ENCODE measurements at places on chromosomes 13 and 19.

GRCh38 chr19:42303101-42303464 lies 659 bp upstream of the PAFAH1B3 start:
- DNase-seq = no peak

- DNase-seq = no peak
Observed at GRCh38 chr13:94079876-94080275, 399.6 kb downstream of the DCT start.

- DNase-seq = no peak
Observed at GRCh38 chr19:35898499-35898809, 1.9 kb downstream of the NFKBID start.

GRCh38 chr13:76297331-76297730 lies 588.9 kb downstream of the KCTD12 start:
- no peak for DNase-seq

DNA sequence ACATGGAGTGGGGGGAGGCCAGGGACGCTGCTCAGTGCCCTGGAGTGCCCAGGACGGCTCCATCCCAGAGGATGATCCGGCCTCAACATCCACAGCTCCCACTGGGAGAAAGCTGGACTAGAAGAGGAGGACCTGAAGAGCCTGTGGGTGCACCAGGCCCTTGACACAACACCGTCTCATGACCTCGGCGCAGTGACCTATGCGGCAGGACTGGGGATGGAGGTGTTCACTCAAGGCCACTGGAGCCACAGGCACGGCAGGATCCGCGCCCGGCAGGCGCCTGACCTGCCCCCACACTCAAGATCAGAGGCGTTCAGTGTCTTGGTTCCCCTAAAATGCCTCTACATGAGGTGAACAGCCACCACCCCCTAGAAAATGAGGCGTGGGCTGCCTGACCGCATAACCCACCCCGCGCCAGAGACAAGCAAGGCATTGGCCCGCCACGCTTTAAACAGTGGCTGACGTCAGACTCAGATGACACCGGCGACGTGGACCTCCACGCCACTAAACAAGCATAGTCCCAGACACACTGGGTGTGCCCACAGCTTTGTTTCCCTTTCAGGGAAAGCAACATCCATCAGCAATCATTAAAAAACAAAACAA lies 8.0 kb downstream of the SGTA start:
- DNase-seq = no peak

- DNase-seq = no peak
Observed at GRCh38 chr19:7500811-7501450, 12.1 kb upstream of the PEX11G start.

DNA sequence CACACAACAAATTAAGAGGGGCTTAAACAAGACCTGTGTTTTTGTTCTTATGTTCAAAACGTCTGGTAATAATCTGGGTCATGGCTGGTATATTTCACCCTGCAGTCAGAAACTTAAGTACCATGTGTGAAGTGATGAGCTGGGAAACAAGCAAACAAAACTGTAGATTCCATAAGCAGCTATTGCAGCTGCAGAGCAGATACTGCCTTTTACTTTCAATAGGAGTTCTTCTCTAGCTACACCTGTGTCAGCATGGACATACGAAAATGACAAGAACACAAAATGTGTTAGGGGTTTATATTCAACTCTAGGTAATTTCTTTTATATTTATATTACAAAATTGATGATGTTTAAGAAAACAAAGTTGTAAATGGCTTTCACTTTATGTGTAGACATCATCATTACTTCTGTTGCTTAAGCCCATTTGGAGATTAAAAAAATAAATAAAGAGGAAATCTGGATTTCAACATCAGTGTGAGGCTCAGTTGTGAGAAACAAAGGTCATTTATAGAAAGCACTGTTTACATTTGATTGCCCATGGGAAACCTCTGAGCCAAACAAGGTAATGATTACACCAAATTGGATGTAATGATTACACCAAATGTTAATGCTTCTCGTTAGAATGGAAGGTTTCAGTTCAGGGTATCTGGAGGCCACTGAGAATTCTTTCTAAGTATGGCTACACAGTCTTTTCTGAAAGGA lies 451.0 kb upstream of the SLC10A2 start:
- no peak for DNase-seq

- DNase-seq = no peak
Observed at GRCh38 chr13:91144486-91144885, 203.0 kb upstream of the MIR17HG start.

DNA sequence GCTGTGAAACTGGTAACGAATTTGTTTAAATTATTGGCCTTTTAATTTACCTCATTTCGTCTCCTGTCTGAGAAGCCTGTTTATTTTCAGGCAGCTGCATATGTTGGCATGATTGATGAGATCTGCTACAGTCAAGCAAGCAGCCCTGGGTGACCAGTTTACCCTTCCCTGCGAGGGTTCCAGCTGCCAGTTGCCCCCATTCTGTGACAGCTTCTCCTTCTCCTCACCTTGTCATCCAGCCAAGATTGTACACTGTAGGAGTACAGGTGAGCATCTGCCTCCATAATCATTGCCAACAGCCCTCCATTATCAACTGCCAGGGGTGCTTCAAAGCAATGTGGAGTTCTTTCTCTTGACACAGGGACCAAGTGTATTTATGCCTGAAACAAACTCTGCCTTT lies 1979.9 kb upstream of the PRR20A start:
- no peak for DNase-seq

- DNase-seq = no peak
Observed at GRCh38 chr13:57675526-57675925, 44.0 kb downstream of the PCDH17 start.

DNA sequence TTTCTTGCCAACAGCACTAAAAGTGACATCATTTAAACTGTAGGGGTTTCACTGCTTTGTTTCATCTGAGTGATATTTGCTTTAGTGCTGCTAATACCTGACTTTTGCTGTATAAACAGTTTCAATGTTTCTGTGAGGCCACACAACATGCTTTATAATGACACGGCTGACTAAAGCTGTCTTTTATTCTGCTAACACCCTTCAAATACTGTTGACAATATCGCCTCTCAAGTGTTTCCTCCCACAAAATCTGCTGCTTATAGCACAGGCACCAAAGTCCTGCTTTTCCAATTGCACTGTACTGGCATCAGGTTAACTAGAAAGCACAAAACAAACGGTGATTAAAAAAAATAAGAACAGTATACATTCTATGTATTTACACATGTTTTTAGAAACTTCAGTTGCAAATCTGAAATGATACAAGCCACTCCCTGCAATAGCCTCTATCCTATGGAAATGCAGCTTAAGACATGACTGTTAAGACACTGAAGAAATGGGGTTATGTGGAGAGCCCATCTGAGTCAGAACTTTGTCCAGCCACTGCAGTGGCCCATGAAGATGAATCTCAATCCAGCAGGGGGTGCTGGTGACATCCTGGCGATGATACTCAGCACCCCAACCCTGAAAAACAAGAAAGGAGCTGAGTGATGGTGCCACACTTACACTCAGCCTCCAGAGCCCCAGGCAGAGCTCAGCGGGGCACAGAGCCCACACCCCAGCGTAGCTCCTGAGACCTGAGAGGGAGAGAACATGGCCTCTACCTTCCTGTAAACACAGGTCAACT lies 29.4 kb downstream of the RFXAP start:
- DNase-seq = no peak

- no peak for DNase-seq
Observed at GRCh38 chr19:3508771-3509535, 2.8 kb downstream of the FZR1 start.

DNA sequence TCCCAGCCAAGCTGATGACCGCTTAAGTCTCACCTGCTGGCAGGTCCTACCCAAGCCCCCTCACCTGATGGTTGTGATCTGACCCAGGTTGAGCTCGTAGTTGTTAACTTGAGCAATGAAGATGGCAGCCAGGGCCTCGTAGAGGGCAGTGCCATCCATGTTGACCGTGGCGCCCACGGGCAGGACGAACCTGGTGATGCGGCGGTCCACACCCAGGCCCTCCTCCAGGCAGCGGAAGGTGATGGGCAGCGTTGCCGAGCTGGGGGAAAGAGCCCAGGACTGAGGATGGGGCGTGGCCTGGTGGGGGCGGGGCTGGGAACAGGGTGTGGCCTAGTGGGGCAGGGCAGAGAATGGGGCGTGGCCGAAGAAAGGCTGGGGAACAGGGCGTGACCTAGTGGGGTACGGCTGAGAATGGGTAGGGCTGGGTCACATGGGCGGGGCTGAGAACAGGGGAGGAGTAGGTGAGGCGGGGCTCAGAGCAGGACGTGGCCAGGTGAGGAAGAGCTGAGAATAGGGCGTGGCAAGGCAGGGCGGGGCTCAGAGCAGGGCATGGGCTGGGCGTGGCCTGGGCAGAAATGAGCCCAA lies 12.9 kb downstream of the OR7C2 start:
- DNase-seq = no peak

DNA sequence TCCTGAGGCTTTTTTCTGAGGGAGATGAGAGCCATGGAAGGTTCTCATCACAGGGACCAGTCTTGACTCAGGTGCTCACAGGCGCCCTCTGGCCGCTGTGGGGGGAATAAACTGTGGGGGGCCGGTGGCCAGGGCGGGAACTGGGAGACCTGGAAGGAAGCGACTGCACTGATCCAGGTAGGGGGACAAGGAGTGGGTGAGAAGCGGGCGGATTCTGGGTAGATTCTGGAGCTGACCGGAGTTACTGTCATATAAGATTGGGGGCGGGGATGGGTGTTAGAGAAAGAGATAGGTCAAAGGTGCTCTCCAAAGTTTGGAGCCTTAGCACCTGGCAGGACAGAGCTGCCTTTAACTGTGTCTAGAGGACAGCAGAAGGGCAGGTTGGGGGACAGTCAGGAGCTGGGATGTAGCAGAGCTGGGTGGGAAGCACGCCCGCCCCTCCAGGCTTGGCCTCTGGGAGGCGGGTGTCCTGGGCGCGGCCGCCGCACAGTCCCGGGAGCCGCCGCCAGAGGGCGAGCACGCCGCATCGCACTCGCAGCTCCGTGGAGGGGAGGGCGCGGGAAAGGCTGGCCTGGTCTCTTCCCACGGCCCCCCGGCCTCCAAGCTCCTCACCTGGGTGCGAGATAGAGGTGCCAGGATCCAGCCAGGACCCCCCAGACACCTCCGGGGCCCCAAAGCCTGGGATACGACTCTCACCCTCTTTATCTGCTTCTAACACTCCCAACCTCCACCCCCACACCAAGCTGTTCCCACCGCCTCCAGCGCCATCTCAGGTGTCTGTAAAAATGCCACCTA lies 4.2 kb upstream of the DAND5 start:
- DNase-seq = peak; percentile 52

DNA sequence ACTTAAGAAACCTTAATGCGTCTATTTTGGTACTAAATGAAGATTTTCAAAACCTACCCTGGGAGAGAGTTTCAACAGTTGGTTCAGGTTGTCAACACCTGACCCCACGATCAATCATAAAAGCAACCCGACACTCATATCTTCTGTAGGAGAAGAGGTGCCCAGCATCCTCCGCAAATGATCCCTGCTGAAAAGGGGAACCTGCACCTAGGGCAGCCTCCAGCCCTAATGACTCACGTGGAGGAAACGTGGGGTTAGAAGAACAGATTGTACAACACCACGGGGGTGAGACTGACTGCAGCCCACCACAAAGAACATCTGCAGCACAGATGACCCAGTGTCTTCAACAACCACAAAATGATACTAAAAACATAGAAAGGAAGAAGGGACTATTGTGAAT lies 116.3 kb downstream of the RAB20 start:
- no peak for DNase-seq

DNA sequence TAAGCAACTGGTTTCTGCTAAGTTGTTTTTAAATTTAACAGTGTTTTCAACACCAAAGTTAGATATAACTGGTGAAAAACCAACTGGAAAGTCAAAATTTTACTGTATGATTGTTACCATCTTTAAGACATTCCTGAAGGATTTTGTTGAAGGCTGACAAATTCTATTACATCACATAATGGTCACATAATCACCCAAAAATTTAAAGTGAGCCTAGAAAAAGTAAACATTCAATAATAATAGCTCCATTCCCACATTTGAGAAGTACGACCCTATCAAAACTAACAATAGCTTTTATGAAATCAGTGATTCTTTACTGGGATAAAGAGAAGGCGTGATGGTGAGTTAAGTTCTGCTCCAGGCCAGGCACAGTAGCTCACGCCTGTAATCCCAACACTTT lies 51.6 kb downstream of the USP12 start:
- no peak for DNase-seq

DNA sequence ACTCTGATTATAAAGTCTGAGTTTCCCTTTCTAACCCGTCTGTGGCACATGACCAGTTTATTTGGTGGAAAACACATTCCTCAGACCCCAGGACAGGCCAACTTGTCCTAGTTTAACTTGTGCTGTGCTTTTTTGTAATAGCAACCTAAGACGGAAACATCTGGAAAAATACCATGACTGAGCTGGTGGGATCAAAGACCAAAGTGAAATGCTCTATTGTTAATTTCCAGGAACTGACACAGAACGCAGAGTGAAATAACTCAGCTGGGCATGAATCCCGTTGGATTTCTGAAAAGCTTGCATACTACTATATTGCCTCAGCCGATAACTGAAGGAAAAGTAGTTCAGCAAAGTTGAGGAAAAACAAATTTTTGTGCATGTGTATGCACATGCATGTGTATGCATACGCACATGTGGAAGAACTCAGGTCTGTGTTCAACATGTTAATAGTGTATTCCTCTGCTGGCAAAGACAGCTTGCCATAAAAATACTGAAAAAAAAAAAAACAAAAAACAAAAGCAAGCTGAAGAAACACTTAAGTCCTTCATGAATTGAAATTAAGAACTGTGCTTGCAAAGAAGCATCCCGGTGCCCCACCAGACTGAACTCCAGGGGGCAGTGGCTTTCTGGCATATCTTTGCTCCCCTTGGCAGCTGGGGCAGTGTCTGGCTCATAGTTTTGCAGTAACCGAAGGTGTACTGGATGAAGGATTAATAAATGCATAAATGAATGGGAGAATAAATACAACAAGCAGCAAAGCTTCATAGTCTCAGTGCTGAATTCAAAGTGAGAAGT lies 187.8 kb downstream of the LHFPL6 start:
- no peak for DNase-seq

DNA sequence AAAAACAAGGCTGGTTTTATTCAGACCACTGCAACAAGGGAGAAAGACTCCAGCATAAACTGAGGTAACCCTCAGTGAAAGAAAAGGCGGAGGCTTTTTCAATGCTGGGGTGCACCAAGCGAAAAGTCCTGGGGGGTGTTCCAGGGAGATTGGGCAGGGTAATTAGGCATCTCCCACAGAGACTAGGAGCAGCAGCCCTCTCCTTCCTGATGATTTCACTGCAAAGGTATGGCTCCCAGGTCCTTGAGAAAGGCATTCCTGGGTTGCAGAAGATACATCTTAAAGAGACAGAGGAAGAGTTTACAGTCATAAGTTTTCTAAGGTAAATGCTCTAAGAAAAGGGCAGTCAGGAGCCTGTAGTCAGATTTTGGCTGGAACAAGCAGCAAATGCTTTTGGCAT lies 412.0 kb downstream of the FOXO1 start:
- no peak for DNase-seq

- DNase-seq = no peak
Observed at GRCh38 chr19:29308977-29309590, 96.1 kb upstream of the UQCRFS1 start.

- DNase-seq = no peak
Observed at GRCh38 chr13:20239748-20240147, 7.6 kb upstream of the GJB6 start.

- DNase-seq = no peak
Observed at GRCh38 chr13:53005626-53006025, 23.0 kb upstream of the OLFM4 start.

GRCh38 chr13:26060357-26060756 lies 8.5 kb upstream of the SHISA2 start:
- DNase-seq = no peak
